ENCODE measurements at places on chromosomes 7 and 10.

DNA sequence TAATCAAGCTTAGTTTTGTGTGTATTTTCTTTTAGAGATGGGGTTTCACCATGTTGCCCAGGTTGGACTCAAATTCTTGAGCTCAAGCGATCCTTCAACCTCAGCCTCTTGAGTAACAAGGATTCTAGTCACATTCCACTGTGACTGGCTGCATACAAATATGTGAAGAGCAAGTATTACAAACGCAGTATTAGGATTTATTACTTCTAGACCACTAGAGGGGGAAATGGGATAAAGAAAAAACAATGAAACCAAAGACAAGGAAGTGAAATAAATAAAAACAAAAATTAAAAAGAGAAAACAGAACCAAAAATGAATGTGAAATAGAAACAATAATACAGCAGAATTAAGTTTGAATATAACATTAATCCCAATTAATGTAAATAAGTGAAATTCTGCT, 308.7 kb downstream of the ANKRD30A start:
- DNase-seq: no peak
- no peaks in the 10 kb centered on the region for H3K4me1 ChIP-seq
- no peak overlapping the region for H3K27ac ChIP-seq
- no peaks in the 10 kb centered on the region for H3K36me3 ChIP-seq
- no peaks in the 10 kb centered on the region for H3K27me3 ChIP-seq

- DNase-seq: no peak
- H3K27ac ChIP-seq: no peak overlapping the region
- H3K4me3 ChIP-seq: no peak overlapping the region
- no peaks in the 10 kb centered on the region for H3K4me1 ChIP-seq
- no peaks in the 10 kb centered on the region for H3K36me3 ChIP-seq
- H3K27me3 ChIP-seq: no peaks in the 10 kb centered on the region
Measured at GRCh38 chr10:120508966-120509365, 51.9 kb downstream of the PLPP4 start.

- DNase-seq: peak; percentile 97
- H3K4me3 ChIP-seq: no peak overlapping the region
- no peaks in the 10 kb centered on the region for H3K27me3 ChIP-seq
- H3K27ac ChIP-seq: peak overlapping the region; percentile 96
- H3K4me1 ChIP-seq: no peaks in the 10 kb centered on the region
Measured at GRCh38 chr7:158818325-158819213, 10.7 kb downstream of the ESYT2 start.

DNA sequence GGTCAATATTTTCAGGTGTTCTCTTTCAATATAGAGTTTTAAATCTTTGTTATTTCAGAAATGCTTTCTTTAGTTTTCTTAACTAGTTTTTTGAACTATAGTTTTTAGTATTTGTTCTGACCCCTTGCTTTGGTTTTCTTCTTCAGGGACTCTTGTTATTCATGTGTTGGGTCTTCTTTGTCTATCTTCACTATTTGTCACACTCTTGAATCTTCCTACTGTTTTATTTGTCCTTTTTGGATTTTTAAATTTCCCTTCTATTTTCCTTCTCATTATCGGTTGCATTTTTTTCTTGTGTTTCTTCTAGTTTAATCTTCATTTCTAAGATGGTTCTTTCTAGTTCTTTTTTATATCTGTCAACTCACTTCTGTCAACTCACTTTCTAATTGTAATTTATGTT, 37.1 kb upstream of the PRKAG2 start:
- no peak for DNase-seq
- H3K27ac ChIP-seq: no peak overlapping the region
- peaks cover 7% of the 10 kb centered on the region for H3K4me1 ChIP-seq
- no peak overlapping the region for H3K4me3 ChIP-seq

GRCh38 chr7:107596881-107597581, 17.0 kb downstream of the BCAP29 start:
- peaks cover 45% of the 10 kb centered on the region for H3K36me3 ChIP-seq
- H3K27ac ChIP-seq: no peak overlapping the region
- DNase-seq: no peak
- no peaks in the 10 kb centered on the region for H3K27me3 ChIP-seq
- H3K4me1 ChIP-seq: peaks cover 9% of the 10 kb centered on the region

GRCh38 chr7:88826222-88826621, 30.7 kb upstream of the TEX47 start:
- no peak for DNase-seq
- no peak overlapping the region for H3K27ac ChIP-seq
- no peak overlapping the region for H3K4me3 ChIP-seq
- no peaks in the 10 kb centered on the region for H3K27me3 ChIP-seq

GRCh38 chr7:12630513-12630819, 57.0 kb upstream of the ARL4A start:
- H3K4me3 ChIP-seq: no peak overlapping the region
- H3K4me1 ChIP-seq: no peaks in the 10 kb centered on the region
- no peak overlapping the region for H3K27ac ChIP-seq
- DNase-seq: no peak
- no peaks in the 10 kb centered on the region for H3K36me3 ChIP-seq

DNA sequence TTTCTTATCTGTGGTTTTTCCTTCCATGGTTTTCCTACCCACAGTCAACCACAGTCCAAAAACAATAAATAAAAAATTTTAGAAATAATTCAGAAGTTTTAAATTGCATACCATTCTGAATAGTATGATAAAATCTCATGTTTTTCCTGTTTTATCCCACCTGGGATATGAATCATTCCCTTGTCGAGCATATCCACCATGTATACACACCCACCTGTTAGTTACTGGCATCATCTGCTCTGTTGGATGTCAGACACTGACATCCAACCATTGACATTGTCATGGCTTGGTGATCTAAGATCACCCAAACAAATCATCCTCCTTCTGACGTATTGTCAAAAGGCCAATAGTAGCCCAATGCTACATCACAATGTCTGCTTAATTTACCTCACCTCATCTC, 749.8 kb downstream of the TNS3 start:
- no peaks in the 10 kb centered on the region for H3K36me3 ChIP-seq
- no peaks in the 10 kb centered on the region for H3K27me3 ChIP-seq

DNA sequence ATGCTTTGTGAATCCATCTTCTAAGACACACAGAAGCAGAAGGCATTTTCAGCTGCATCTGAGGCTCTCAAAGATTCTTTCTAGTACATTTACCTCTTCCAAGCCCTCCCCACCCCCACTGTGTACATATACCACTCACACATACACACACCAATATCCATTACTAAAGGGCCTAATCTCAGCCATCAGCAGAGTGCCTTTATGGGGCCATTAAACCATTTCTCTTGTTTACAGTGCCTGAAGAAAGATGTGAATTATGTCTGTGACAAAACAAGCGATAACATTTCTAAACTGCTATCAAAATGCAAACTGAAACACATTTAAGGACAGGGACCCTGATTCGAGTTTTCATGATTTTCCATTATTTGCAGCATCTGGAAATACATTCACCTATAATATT, 40.0 kb downstream of the ETV1 start:
- H3K4me1 ChIP-seq: no peaks in the 10 kb centered on the region
- no peak for DNase-seq
- H3K27ac ChIP-seq: no peak overlapping the region
- no peaks in the 10 kb centered on the region for H3K36me3 ChIP-seq
- H3K4me3 ChIP-seq: no peak overlapping the region

GRCh38 chr10:68989317-68989990, 851 bp downstream of the KIFBP start:
- DNase-seq: no peak
- peaks cover 48% of the 10 kb centered on the region for H3K4me1 ChIP-seq
- H3K36me3 ChIP-seq: peaks cover 9% of the 10 kb centered on the region
- no peaks in the 10 kb centered on the region for H3K27me3 ChIP-seq
- H3K4me3 ChIP-seq: peak overlapping the region; percentile 98

GRCh38 chr7:6160191-6160623, 112.2 kb downstream of the CYTH3 start:
- peak; percentile 85 for DNase-seq
- H3K4me1 ChIP-seq: no peaks in the 10 kb centered on the region
- H3K27me3 ChIP-seq: no peaks in the 10 kb centered on the region
- H3K36me3 ChIP-seq: peaks cover 45% of the 10 kb centered on the region
- H3K27ac ChIP-seq: peak overlapping the region; percentile 16

- H3K36me3 ChIP-seq: no peaks in the 10 kb centered on the region
- H3K4me1 ChIP-seq: no peaks in the 10 kb centered on the region
- H3K27ac ChIP-seq: no peak overlapping the region
- no peaks in the 10 kb centered on the region for H3K27me3 ChIP-seq
Measured at GRCh38 chr10:33588974-33589600, 254.6 kb upstream of the NRP1 start.

GRCh38 chr10:104056619-104057273, 28.9 kb downstream of the COL17A1 start:
- H3K4me1 ChIP-seq: no peaks in the 10 kb centered on the region
- H3K27ac ChIP-seq: no peak overlapping the region
- no peak overlapping the region for H3K4me3 ChIP-seq

- H3K4me3 ChIP-seq: no peak overlapping the region
- H3K27me3 ChIP-seq: no peaks in the 10 kb centered on the region
- no peak for DNase-seq
- peaks cover 7% of the 10 kb centered on the region for H3K4me1 ChIP-seq
- H3K36me3 ChIP-seq: no peaks in the 10 kb centered on the region
Measured at GRCh38 chr7:20440472-20441105, 109.9 kb downstream of the ITGB8 start.

DNA sequence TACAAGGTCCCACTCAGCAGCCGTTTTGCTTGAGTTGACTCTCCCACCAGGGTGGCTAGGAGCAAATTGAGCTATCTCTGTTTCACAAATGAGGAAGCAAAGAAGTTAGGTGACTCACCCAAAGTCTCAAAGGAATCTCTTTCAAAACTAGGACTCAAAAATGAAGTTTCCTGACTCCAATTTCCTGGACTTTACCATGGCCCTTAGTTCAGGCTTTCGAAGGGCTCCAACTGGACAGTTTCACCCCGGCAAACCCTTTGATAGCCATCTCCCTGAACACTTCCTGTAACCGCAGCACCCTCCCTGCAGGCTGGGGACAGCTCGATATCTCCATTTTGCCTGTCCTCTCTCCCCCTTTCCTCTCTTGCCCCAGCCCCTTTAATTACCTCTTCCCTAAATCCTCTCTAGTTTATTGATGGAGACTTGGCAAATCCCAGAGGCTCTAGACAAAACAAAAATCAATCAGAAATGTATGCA, 4.7 kb upstream of the AFAP1L2 start:
- H3K27ac ChIP-seq: no peak overlapping the region
- no peaks in the 10 kb centered on the region for H3K36me3 ChIP-seq
- no peak overlapping the region for H3K4me3 ChIP-seq
- H3K4me1 ChIP-seq: peaks cover 19% of the 10 kb centered on the region
- no peaks in the 10 kb centered on the region for H3K27me3 ChIP-seq

- DNase-seq: peak; percentile 79
- H3K27me3 ChIP-seq: no peaks in the 10 kb centered on the region
- peak overlapping the region; percentile 58 for H3K27ac ChIP-seq
- H3K4me3 ChIP-seq: peak overlapping the region; percentile 49
- no peaks in the 10 kb centered on the region for H3K36me3 ChIP-seq
Measured at GRCh38 chr7:105691680-105692564, 110.6 kb upstream of the EFCAB10 start.

GRCh38 chr10:44470784-44471183, 85.9 kb upstream of the CXCL12 start:
- H3K27ac ChIP-seq: no peak overlapping the region
- no peaks in the 10 kb centered on the region for H3K27me3 ChIP-seq
- DNase-seq: no peak
- no peak overlapping the region for H3K4me3 ChIP-seq

DNA sequence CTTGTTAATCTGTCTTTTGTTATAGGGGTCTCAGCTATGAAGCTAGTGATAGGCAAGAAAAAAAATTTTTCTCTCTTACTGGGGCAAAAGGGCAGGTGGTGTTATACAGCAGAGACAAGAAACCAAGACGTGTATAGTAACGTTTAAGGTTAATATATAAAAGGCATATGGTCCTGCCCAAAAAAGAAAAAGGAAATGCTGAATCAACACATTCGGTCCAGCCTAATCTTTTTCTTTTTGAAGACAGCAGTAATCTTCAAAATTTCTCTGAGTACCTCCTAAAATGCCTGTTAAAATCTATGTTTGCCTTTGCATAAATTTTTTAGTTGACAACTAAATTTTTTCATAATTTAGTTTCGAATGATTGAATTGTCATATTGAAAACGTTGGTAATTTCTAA, 54.5 kb downstream of the P4HA1 start:
- H3K36me3 ChIP-seq: peaks cover 36% of the 10 kb centered on the region
- no peak overlapping the region for H3K4me3 ChIP-seq
- no peak overlapping the region for H3K27ac ChIP-seq
- H3K4me1 ChIP-seq: peaks cover 3% of the 10 kb centered on the region
- DNase-seq: no peak

- H3K4me3 ChIP-seq: no peak overlapping the region
- H3K27ac ChIP-seq: no peak overlapping the region
- no peak for DNase-seq
Measured at GRCh38 chr7:48217753-48218152, 46.5 kb downstream of the ABCA13 start.

GRCh38 chr7:79291498-79291865, 162.0 kb downstream of the MAGI2 start:
- H3K27me3 ChIP-seq: no peaks in the 10 kb centered on the region
- H3K4me1 ChIP-seq: no peaks in the 10 kb centered on the region
- H3K4me3 ChIP-seq: no peak overlapping the region
- DNase-seq: no peak
- no peaks in the 10 kb centered on the region for H3K36me3 ChIP-seq
- H3K27ac ChIP-seq: no peak overlapping the region

DNA sequence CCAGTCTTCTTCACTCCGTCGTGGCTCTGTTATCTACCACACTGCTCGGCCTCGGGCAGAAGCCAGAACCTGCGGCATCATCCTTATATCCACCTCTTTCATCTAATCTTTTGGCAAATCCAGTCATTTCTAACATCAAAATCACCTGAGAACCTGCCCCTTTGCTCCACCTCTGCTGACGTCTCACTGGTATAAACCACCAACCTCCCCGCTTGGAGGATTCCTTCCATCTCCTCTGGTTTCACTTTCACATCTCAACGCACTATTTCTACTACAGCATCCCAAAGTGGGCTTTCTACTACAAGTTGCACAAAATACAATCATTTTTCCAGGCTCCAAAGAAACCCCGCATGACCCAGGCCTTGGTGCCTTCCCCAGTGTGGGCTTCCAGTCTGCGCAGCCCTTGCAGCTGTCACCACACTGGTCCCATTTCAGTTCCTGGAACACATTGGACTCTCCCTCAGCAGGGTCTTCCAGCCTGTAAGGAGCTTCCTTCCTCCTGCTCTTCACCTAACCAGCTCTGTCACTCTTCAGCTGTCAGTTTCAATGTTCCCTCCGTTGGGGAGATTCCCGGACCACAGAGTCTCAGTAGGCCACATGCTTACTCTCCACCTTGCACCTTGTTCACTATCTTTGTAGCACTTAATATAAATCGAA, 85.0 kb downstream of the PRKCQ start:
- no peaks in the 10 kb centered on the region for H3K27me3 ChIP-seq
- DNase-seq: no peak
- H3K27ac ChIP-seq: no peak overlapping the region
- H3K4me1 ChIP-seq: no peaks in the 10 kb centered on the region
- H3K4me3 ChIP-seq: no peak overlapping the region

DNA sequence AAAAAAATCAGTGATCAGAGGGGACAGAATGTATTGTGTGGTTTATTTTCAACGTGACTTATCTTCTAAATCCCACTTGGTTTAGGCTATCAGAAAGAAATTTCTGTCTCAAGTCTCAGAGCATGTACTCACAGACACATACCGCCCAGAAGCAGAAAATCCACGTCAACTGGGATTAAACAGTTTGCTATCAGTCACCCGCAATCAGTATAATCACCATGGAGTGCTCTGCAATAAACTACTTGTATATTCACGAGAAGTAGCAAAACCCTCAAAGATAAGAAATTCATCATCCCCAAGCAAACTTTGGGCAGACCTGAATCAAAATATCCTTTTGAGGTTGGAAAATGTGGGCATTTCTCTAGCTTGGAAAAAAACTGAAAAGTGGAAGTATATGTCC, 259.1 kb downstream of the FGFR2 start:
- H3K36me3 ChIP-seq: no peaks in the 10 kb centered on the region
- no peak for DNase-seq
- H3K4me1 ChIP-seq: no peaks in the 10 kb centered on the region

All from right atrium auricular region (tissue), 2 donors.